Stimulated activated CD8-positive, alpha-beta memory T cell treated with anti-CD3 and anti-CD28 coated beads, Interleukin-7, amount 100 ng/mL, for 1 hour (primary cell): ENCODE measurements at places on chromosomes 2 and 18.

- peak; percentile 6 for DNase-seq
Observed at GRCh38 chr18:46343931-46344372, 239.8 kb downstream of the HAUS1 start.

GRCh38 chr18:63091671-63092364 lies 227.8 kb downstream of the BCL2 start:
- DNase-seq, result no peak

DNA sequence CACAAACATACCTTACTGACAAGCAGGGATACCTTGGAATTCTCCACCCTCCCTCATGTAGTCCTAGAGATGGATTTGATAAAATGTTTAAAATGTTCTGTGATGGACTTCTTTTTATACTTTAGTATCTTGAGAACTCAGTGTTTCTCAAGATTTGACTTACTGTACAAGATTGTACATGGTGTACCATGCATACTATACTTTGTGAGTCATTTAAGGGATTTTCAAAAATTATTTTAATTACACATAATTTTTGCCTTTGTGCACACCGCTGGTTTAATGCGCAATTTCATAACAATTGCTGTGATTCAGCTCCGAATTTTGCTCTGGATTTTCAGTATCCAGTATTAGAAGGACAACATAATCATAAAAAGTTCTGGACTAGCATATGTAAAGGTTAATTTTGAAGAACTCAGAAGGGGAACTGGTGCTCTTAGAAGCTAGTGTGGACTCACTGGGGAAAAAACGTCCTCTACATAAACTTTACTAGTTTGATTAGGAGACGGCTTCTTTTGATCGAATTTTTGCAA lies 78.6 kb upstream of the ACSL3 start:
- no peak for DNase-seq

GRCh38 chr2:30231212-30231995 lies at the start of gene LBH:
Gene LBH, plus strand, starts transcription at chr2:30231534. Its CDS starts 205 bp downstream, at chr2:30231739.
- peak; percentile 84 for DNase-seq

DNA sequence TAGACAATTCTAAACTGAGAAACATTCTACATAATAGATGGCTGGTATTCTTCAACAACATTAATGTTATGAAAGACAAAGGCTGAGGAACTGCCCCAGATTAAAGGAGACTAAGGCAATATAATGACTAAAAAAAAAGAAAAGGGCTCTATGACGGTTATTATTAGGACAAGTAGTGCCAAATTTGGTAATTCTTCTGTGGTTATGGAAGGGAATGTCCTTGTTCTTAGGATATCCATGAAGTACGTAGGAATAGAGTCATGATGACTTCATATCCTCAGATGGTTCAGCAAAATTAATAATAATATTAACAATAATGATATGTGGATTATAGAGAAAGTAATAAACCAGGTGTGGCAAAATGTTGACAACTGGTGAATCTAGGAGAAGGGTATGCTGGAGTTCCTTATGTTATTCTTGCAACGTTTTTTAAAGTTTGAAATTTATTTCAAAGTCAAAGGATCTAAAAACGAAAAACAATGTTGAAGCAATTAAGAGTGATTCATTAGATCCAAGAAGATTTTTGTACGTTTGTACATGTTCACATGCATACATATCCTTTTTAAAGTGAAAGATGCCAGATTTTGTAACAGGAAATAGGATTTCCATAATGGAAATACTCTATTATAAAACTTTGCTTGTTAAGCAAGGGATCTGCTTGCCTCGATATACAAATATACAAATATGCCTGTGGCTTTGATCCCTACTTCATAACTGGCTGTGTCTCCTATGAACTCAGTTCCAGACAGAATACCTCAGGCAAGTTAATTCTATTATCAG lies 27.7 kb upstream of the STRN start:
- DNase-seq, result no peak

- DNase-seq, result no peak
Observed at GRCh38 chr2:236168110-236169080, at the start of gene GBX2. Gene GBX2, minus strand, starts transcription at chr2:236168386. Its CDS starts 415 bp downstream, at chr2:236167971.

GRCh38 chr2:143176606-143177005 lies 47.4 kb downstream of the ARHGAP15 start:
- no peak for DNase-seq

DNA sequence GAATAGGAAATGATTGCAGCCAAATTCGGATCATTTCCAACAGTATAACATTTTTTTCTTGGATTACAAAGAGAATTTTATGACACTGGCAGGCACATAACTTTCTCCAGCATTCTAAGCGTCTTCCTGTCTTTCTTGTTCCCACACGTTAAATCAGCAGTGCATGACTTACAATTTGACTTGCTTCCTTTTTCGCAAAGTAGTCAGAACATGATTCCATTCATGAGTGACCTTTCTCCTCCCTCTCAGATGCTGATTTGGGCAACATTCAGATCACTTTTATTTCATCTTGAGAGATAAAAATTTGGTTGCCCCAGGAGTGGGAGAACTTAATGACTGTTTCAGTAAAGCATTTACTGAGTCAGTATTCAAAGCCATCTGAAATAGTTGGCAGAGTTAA lies 858.7 kb upstream of the ACVR2A start:
- no peak for DNase-seq

GRCh38 chr2:237752761-237753165 lies 45.8 kb upstream of the RBM44 start:
- DNase-seq, result no peak

DNA sequence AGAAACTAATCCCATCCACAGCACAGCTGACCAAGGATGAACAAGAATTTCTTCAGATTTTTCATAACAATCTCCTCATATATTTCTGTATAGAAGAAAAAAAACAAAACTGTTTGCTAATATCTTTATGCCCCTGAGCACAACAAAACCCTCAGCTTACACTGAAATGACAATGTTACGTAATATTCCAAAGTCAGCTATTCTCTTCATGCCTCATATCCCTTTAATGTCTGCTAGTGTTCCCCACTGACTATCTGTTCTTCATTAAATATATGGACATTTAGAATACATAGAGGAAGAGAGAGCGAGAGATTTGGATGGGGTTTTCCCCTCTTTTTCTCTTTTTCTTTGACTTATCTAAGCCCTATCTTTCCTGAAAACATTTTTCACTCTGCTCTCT lies 87.9 kb upstream of the GULP1 start:
- DNase-seq, result no peak

- no peak for DNase-seq
Observed at GRCh38 chr2:53690876-53691275, 76.7 kb upstream of the CHAC2 start.

GRCh38 chr2:234671716-234672115 lies 174.8 kb upstream of the ARL4C start:
- DNase-seq, result no peak

- no peak for DNase-seq
Observed at GRCh38 chr2:200761266-200761665, 50.4 kb upstream of the BZW1 start.

- DNase-seq, result no peak
Observed at GRCh38 chr2:5172923-5173322, 519.3 kb upstream of the SOX11 start.

DNA sequence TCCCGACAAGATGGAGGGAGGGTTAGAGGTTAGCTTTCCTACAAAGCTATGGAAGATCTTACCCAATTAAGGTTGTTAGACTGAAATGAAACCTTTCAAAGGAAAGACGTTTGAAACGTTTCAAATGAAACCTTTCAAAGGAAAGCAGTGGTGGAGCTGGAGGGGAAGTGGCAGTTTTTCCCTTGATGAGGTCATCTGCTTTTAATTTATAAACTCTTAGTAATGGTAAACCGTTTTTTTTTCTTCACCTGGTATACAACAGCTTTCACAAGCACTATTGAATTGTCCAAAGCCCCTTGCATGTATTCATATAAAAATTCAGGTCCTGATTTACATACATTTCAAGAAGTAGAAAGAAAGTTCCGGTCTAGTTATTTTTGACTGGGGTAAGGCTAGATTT lies 7.4 kb downstream of the PMAIP1 start:
- DNase-seq, result no peak

DNA sequence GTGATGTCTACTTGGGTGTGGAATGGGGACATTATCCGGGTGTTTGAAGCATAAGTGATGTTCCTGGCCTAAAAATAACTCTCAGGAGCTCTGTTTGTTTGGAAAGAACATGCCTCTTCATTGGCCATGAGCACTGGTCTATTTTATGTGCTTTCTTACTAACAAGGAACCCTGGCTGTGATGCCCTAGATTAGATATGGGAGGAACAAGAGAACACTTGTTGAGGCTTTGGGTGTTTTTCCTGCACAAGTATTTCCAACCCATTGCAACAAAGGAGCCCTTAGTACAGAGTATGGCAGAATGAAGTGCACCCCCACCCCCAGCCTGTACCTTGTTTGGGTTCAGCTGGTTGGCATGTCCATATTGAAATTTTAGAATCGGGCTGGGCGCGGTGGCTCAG lies 95.9 kb downstream of the SLC4A3 start:
- no peak for DNase-seq

- no peak for DNase-seq
Observed at GRCh38 chr2:104164721-104165252, 689.1 kb upstream of the POU3F3 start.

DNA sequence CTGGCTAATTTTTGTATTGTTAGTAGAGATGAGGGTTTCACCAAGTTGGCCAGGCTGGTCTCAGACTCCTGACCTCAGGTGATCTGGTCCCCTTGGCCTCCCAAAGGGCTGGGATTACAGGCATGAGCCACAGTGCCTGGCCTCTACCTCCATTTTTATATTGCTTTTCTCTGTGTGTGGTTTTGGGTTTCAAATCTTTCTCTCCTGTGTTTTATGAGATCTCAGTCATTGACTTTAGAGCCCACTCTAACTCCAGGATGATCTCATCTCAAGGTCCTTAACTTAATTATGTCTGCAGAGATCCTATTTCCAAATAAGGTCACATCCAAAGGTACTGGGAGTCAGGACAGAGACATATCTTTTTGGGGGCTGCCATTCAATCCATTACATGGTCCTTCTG lies 24.7 kb downstream of the ARL4C start:
- no peak for DNase-seq

GRCh38 chr2:28716265-28716865 lies 35.3 kb upstream of the PPP1CB start:
- DNase-seq, result no peak

GRCh38 chr2:217248312-217248935 lies 388.6 kb upstream of the TNP1 start:
- DNase-seq, result no peak

GRCh38 chr2:60447943-60448342 lies 105.5 kb downstream of the BCL11A start:
- DNase-seq, result no peak

- DNase-seq, result no peak
Observed at GRCh38 chr18:55657572-55658331, 69.8 kb upstream of the TCF4 start.

DNA sequence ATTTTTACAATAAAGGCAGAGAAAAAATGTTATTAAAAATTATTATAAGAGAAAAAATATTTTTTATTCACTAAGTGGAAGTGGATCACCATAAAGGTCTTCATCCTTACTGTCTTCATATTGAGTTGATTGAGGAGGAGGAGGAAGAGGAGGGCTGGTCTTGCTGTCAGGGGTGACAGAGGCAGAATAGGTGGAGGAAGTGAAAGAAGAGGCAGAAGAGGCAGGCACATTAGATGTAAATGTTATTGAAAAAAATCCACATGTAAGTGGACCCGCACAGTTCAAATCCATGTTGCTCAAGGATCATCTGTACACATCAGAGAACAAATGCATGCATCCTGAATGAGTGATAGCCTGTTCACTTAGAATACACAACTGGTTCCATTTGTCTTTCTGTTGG lies 6.4 kb upstream of the SPATS2L start:
- DNase-seq, result no peak

DNA sequence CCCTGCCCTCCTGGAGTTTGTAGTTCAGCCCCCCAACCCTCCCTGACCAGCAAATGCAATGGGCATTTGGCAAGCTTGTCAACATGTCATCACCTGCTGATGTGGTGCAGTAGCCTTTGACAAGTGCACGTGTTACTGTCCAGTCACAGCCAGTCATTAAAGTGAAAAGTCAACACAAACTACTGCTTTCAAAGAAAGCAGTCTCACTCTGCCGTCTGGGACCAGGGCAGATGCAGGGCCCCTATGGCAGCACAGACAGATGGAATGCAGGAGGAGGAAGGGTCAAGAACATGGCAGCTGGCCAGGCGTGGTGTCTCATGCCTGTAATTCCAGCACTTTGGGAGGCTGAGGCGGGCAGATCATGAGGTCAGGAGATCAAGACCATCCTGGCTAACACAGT lies 222.4 kb upstream of the OSR1 start:
- DNase-seq, result no peak

GRCh38 chr2:85414761-85415553 lies 3.6 kb upstream of the SH2D6 start:
- no peak for DNase-seq

- no peak for DNase-seq
Observed at GRCh38 chr2:8659092-8659734, 22.6 kb upstream of the ID2 start.

GRCh38 chr2:24920098-24920808 lies at the start of gene ADCY3:
Gene ADCY3, minus strand, starts transcription at chr2:24920237. Its CDS starts 1,250 bp downstream, at chr2:24918987.
- DNase-seq, result peak; percentile 32

DNA sequence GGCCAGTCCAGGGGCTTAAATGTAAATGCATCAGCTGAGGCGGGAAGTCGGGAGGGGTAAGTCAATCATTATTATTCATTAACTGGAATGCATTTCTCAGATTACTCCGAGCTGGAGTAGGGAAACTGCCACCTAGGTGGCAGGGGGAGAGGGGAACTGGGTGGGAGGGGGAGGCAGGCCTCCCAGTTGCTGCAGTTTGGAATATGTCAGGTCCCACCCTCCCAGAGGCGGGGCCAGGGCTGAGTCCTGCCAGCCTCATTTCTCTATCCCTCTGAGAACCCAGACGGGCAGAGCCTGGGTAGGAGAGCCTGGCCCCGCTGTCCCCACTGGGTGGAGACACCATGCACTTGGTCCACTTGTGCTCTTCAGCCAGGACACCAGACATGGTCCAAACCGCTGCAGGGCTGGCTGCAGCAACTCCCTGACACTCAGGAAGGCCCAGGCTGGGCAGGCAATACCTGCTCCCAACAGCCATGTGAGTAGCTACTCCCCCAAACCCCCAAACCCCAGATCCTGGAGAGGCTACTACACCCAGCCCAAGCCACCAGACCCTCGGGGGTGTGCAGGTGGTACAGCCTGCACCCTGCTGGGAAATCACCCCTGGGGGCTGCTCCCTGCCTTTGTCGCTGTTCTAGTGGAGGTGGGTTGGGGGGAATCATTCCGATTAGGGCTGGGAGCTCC lies at the start of gene GPBAR1:
Gene GPBAR1, plus strand, starts transcription at position 274 of the 681 bp plus-strand sequence. CDS start 1,710 bp downstream, outside the sequence.
- DNase-seq, result no peak

GRCh38 chr2:86566158-86566820 lies 3.0 kb upstream of the CHMP3 start:
- no peak for DNase-seq

- no peak for DNase-seq
Observed at GRCh38 chr18:58117786-58118403, 73.9 kb downstream of the NEDD4L start.

- no peak for DNase-seq
Observed at GRCh38 chr2:44789446-44789845, 152.1 kb upstream of the SIX3 start.

DNA sequence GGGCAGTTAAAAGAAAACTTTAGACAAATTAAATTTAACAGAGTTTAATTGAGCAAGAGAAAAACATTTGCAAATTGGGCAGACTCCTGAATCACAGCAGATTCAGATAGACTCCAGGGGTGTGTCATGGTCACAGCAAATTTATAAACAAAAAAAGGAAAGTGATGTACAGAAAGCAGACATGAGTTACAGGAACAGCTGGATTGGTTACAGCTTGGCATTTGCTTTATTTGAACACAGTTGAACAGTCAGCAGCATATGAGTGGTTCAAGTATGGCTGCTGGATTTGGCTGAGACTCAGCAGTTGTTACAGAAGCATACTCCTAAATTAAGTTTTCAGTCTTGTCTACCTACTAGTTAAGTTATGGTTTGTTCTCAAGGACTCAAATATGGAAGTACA lies 82.3 kb upstream of the NYAP2 start:
- no peak for DNase-seq

- peak; percentile 42 for DNase-seq
Observed at GRCh38 chr2:37635504-37636380, 35.7 kb downstream of the CDC42EP3 start.
